ENCODE measurements at places on chromosomes 13 and 19.

GRCh38 chr19:55633861-55634260, 6.9 kb upstream of the ZNF580 start:
- no peak for DNase-seq

GRCh38 chr13:99287551-99287950, 19.6 kb downstream of the GPR183 start:
- DNase-seq, result no peak

- DNase-seq, result peak; percentile 96
Observed at GRCh38 chr19:18117692-18118378, 20.3 kb downstream of the MAST3 start.

DNA sequence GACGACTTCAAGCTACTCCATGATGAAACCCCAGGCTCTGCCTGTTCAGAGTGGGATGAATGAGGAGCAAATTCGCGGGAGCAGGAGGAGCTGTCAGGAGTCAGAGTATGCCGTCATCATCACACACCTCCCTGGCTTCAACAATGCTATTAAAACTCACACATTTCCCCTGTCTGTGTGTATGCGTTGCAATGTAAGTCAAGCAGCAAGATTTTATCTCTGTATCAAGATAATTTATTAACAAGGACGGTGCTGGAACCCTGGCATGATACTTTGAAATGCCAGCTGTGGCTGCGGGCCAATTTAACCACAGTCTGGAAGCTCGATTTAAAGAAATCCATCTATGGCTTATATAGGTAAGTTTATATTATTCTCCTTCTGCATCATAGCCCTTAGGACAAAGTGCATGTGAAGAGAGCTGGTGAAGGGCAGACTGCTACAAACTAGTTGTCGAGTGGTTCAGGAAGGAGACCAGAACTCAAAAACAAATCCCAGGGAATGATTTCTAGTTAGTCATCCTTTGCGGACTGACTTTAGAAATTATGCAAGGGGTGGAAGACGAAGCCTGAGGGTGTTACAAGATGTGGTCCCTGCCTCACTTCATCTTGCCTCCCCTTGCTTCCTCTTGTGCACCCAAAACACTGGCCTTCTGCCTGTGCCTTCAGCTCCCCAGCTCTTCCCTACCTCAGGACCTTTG, 486.5 kb downstream of the COG6 start:
- DNase-seq, result no peak

- DNase-seq, result no peak
Observed at GRCh38 chr13:67769063-67769986, 539.2 kb upstream of the PCDH9 start.
